ENCODE measurements at places on chromosomes 6 and 20.

DNA sequence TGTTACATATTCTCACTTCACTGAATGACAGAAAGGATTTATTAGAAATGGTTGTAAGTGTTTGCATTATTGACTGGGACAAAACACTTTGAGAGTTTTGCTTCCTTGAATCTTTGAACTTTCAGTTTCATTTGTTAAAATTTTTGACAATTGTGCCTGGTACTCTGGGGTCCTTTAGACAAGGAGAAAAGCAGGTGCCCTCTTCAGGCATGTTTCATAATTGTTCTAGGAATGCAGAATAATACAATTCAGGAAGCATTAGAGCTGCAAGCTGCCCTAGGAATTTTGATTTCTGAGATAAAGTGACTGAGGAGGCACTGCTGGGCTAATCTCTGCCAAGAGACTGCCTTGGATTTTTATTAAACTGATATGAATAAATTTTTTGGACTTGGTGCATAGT, 49.7 kb downstream of the TOP1 start:
- no peak for DNase-seq

DNA sequence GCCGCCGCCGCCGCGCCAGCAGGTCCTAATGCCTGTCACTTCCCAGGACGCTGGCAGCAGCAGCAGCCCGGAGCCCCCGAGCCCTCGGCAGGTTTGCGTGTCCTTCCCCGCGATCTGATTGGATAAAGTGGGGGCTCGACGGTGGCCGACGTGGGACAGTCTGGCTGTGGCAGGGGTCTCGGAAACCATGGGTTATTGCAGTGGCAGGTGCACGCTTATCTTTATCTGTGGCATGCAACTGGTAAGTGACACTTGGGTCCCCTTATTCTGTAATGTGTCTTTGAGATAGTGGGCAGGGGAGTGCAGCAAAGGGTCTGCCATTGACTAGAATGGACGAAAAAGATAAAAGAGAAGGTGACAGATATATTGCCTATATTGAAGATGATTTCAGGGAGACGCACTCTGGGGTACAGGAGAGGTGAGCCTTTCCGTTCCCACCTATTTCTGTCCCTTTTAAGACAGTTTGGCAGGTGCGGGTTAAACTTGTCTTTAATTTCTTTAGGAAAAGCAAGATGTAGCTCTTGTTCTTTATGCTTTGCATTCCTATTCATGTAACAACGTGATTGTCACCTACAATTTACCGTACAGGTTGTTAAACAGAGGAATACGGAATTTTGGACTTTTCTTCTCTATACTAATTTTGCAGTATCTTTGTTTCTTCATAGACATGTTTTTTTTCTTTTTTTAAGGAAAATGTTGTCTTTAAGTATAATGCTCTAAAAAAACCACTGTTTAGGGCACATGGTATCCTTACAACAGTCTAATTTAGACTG, 535 bp downstream of the NKAIN2 start:
- no peak for DNase-seq

DNA sequence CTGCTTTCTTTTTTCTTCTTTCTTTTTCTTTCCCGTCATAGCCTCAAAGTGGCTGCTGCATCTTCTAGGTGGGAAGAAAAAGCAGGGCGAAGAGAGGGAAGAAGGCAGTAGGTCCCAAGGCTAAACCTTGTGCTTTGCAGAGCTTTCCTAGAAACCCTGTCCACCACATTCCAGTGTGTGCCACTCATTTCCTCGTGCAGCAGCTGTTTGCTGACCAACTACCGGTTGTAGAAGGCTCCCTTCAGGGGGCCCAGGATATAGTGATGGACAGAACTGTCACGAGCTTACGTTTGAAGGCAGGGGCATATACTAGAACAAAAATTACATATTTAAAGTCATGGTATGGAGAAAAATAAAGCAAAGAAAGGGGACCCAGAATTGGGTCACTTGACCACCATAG, 103.0 kb downstream of the SASH1 start:
- no peak for DNase-seq

- DNase-seq, result peak; percentile 68
These were observed 56.9 kb downstream of the FAM217A start for GRCh38 chr6:4021854-4022695.

DNA sequence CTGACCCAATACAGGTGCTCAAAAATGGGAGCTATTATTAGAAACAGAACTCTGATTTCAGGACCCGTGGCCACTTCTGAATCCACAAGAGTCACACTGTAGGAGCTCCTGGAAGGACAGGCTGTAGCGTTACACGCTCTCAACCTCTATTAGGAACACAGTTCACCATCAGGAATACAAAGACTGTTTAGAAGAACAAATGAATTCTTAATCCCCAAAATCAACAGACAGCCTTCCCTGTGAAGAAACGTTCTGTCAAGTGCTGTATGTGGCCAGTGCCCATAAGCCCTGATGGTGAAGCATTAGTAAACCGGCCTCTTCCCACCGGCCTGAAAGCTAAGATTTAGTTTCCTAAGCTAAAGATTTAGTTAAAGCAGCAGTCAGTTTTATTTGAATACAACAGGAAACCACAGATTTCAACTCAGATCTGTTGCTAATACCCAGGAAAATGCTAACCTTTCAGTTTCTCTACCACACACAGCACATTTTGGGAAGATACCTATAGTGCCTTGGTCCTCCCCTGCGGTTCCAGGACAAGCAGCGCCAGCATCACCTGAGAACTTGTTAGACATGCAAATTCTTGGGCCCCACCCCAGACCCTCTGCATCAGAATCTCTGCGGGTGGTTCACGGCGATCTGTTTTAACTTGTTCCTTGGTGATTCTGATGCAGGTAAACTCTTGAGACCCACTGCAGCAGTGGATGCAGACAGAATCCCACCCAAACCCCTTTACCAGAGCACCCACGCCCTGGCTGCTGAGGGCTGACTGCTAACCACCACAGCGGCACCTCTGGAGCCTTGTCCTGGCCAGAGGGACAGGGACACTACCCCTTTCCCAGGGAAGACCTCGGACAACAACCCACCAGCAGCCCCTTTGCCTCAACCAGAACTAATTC, 33.4 kb downstream of the MTRES1 start:
- DNase-seq, result no peak

- no peak for DNase-seq
These were observed 103.9 kb upstream of the JAG1 start for GRCh38 chr20:10777710-10778109.

GRCh38 chr20:58906894-58907293, 54.4 kb downstream of the GNAS start:
- no peak for DNase-seq

- DNase-seq, result no peak
These were observed 106.6 kb downstream of the DLL1 start for GRCh38 chr6:170184316-170184715.

DNA sequence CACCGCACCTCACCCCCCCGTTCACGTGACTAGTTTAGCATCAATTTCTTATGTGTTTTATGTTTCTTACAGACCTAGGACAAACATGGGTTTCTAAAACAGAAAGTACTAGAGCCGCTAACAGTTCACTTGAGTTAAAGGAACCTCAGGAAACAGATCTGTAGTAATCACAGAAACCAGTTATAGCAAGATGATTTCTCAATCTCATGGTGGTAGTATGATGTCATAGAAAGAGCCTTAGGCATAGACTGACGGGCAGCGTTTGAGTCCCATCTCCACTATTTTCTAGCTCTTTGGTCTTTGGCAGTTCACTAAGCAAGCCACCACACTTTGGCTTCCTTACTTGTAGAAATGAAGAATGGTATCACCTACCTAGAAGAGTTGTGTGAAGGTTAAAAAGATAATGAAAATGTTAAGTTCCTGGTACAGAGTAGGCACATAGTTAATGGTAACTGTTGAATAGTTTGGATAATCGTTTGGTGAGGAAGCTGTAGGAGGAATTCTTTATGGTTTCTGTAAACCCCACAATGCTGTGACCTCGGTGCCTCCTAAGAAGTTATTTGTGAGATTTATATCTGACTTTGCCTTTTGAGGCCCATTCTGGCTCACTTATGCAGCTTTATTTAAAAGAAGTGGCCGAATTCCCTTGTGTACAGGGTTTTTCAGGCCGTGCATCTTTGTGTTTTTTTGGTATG, 21.3 kb downstream of the CTNNBL1 start:
- no peak for DNase-seq

All from stimulated activated naive CD4-positive, alpha-beta T cell (primary cell).